ENCODE measurements at places on chromosomes 1 and 21. TPM values are rescaled to one million over a fixed set of nuclear protein-coding genes. Genes with fewer than 3 reads are reported as not detected.

DNA sequence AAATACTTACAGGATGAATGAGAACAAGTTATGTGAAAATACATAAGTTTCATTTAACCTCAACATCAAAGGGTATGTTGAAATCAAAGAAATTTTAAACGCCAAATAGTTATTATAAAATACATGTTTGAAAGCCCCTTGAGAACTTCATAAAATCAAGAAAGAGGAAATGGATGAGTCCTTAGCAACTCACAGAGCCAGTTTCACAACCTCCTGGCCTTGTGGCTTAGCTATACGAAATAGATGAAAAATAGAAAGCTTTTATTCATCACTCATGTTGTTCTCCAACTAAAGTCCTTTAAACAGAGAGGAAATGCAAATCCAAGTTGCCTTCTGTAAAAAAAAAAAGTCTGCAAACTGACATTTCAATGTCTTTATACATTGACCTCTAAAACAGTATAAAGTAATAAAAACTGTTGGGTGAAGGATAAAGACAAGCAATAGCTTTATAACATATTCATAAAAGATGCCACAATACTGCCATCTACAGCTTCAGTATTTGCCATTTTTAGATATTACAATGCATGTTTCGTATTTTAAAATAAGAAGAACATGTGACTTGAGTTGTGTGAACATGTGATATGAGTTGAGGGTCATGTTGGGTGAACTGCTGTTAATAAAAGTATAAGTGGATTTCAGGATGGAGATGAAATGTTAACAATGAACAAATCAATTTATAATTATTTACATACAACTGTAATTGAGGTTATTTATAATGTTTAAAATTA lies 847.8 kb downstream of the MRPL39 start:
- DNase-seq = no peak

TFF1 gene
- not detected for total RNA-seq

SMIM12 gene
- 36.1 TPM for total RNA-seq

GRCh38 chr1:180247580-180247979 lies 17.5 kb downstream of the LHX4 start:
- no peak for DNase-seq

DNA sequence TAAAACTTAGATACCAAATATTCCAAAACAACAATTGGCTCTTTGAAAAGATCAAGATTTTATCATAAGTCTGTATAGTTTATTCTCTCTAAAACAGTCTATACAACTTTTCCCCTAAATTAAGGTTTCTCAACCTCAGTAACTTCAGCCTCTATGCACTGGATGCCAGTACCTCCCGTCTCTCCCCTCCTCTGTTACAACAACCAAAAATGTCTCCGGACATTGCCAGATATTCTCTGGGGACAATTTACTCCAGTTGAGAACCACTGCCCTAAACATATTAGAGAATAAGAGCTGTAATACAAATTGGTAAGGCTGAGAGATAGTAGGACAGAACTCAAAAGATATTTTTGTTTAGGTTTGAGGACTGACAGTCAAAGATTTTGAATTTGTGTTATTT lies 71.6 kb downstream of the TMEM200B start:
- DNase-seq = no peak

DNA sequence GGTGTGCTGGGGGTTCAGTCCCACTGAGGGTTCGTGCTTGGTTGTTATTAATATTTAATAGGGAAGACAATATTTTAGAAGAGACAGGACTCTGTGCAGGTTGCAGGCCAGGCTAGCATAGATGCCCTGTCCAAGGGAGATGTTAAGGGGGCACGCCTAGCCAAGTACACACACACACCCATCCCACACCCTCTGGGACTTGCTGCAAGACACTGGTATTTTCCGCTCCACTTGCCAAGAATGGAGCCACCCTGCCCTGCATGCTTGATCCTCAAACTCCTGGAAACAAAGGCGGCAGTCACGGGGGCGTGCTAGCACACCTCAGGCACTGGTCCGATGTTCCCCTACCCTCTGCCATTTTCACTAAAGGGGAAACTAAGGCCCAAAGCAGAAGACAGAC lies 99.1 kb downstream of the MRPL37 start:
- DNase-seq = no peak

AVPR1B gene
- total RNA-seq = not detected

Measured in bronchial epithelial cell (primary cell).